ENCODE measurements at places on chromosomes 3 and 15.

DNA sequence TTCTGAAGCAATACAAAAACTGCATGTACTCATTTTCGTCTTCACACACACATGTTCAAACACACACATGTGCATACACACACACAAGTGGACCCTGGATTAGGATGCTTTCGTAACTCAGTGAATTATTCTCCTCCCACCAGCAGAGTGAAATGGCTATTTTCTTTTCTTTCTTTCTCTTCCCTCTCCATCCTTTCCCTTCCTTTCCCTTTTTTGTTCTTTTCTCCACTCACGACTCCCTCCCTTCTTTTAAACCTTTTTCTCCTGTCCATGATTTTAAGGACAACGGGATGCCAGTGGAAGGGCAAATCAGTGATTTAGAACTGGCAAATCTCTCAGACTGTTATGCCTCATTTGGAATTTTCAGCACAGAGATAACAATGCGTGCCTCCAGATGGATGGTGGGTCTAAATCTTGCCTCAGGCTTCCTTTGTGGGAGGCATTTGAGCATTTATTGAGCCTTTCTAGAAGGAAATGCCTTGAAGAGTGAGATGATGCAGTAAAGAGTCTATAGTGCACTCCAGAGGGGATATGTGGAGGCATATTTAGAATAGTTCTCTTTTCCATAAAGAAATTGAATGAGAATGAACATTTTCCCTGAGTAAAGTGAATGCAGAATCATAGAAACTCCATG is 130.4 kb upstream of the SLC7A14 start:
- no peak for DNase-seq

- no peak for DNase-seq
Observed at GRCh38 chr3:50161320-50161719, 6.2 kb downstream of the SEMA3F start.

GRCh38 chr3:168424059-168424734 is 328.5 kb upstream of the GOLIM4 start:
- no peak for DNase-seq

- no peak for DNase-seq
Observed at GRCh38 chr3:168839653-168840052, 743.9 kb upstream of the GOLIM4 start.

DNA sequence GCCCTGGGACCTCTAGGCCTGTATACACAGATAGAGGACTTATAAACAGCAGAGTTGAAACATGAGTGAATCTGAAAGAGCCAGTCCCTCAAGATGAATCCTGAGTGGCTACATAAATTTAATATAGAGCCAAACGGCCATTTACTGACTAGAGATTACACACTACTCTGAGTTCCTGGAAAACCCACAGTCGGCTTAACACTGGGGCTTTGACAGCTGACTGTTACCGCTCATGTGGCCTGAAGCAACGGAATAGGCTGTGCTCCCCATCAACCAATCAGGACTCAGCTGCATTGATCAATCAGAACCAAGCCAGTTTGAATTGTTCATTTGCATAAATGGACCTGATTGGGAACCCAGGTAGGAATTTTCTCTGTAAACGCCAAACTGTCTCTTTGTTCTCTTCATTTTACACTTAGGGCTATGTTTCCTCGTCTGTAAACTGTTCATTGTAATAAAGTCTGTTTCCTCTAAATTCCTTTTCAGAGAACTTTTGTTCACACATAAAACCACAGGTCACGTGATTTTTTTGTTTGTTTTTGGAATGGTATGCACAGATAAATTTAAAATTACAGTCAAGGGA is 40.5 kb downstream of the CCNL1 start:
- no peak for DNase-seq
